ENCODE measurements at places on chromosomes 6 and 20.
A peak's percentile ranks its signal among the peaks of the same experiment; 100 is the strongest.

- DNase-seq, result no peak
These were observed 664.8 kb upstream of the MMS22L start for GRCh38 chr6:97947841-97948240.

- DNase-seq, result no peak
These were observed 807.7 kb downstream of the TBC1D32 start for GRCh38 chr6:120526576-120526975.

- DNase-seq, result no peak
These were observed 59.6 kb upstream of the QKI start for GRCh38 chr6:163354761-163355425.

DNA sequence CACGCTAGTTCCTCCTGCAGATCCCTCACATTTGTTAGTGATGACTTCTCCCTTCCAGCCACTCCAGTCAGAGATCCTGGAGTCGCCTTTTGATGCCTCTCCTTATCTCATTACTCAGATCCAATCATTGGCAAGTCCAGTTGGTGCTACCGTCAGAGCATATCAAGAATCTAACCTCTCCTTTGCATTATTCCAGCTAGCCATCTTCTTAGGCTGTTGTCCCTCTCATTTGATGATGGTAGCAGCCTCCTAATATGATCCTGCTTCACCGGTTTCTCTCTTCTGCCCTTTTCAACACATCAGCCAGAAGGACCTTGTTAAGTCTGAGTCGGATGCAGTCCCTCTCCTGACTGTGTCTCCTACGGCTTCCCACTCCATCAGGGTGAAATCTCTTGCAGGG lies 305.6 kb downstream of the THBS2 start:
- no peak for DNase-seq

- no peak for DNase-seq
These were observed 55.0 kb upstream of the HLA-A start for GRCh38 chr6:29887330-29887818.

DNA sequence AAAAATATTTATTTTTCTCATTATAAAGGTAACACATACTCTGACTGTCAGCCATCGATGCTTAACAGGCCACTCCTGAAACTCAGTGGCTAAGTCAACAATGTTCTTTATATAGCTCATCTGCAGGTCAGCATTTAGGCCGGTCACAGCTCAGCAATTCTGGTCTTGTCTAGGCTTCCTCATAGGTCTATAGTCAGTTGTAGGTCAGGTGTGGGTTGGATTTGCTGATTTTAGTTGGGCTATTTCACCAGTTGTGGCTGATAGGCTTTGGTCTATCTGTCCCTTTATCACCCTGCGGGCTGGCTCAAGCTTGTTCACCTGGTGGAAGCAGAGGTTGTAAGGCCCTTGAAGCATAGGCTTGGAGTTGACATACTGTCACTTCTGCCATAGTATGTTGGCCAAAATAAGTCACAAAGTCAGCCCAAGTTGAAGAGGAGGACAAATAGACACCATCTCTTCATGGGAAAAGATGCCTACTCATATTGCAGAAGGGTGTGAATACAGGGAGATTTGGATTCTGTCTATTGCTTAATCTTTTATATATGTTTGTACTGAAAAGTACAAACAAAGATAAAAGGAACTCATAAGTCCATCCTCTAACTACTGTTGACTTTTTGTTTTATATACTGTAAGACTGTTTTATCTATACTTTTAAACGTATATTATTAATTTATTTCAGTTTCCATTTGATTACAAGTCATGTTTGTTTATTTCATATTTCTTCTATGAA lies 75.0 kb downstream of the BCKDHB start:
- DNase-seq, result no peak

- DNase-seq, result peak; percentile 90
These were observed 144.5 kb downstream of the CEBPB start for GRCh38 chr20:50335105-50335504.

- DNase-seq, result no peak
These were observed 106.8 kb upstream of the CBLN4 start for GRCh38 chr20:56111961-56112730.

- DNase-seq, result no peak
These were observed 207.8 kb downstream of the OTOR start for GRCh38 chr20:16955971-16956370.

- DNase-seq, result no peak
These were observed 919.0 kb downstream of the KIF16B start for GRCh38 chr20:15654208-15654649.

GRCh38 chr6:133092771-133093170 lies 148.4 kb upstream of the EYA4 start:
- no peak for DNase-seq

DNA sequence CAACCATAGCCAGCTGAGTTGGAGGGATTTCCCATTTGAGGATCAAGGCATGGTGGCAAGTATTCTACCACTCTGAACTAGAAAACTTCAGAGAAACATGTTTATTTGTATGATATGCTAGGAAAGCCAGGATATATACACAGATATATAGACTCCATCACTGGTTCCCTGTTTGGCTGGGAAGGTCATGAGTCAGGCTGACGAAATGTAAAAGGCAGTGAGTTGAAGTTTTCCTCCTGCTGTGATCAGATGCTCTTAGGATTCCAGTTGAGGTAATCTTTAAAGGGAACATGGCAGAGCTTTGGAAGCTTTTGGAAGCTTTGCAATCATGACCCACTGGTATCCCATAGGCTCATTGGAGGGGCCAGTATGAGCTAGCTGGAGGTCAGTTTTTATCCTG lies 1369.1 kb downstream of the EPHA7 start:
- no peak for DNase-seq

GRCh38 chr20:9031991-9032390 lies 36.9 kb upstream of the PLCB4 start:
- no peak for DNase-seq

- no peak for DNase-seq
These were observed 44.9 kb upstream of the CCDC28A start for GRCh38 chr6:138728662-138729061.

- DNase-seq, result no peak
These were observed 36.2 kb downstream of the HLA-F start for GRCh38 chr6:29759457-29759856.

GRCh38 chr6:166165558-166166313 lies 1.9 kb downstream of the TBXT start:
- DNase-seq, result no peak

- DNase-seq, result no peak
These were observed 2.9 kb downstream of the NRN1 start for GRCh38 chr6:6003621-6004366.

- DNase-seq, result no peak
These were observed 164.2 kb upstream of the TNFAIP3 start for GRCh38 chr6:137702791-137703424.

DNA sequence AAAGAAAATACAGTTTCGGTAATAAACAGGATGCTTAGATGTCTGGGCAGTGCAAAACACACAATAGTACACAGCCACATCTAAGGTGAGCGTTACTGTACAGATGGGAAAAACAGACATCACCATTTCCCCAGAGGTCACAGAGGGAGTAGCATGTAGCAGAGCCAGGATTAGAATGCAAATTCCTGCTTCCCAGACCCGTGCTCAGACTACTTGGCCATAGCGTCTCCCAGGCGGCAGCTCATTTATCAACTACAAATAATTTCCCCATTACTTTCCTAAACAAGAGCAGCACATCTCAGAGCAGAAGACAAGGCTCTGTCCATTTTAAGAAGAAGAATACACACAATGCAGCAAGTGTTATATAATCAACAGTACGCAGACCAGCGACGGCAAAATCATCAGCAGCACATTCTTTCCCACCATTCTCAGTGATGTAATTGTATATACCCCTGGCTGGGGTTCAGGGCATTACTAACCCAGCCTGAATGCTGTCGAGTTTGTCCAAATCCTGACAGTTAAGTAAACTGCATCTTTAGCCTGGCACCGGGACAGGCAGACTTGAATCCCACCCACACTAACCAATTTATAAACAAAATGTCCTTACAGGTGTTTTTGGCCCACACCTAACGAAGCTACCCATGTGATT lies 61.9 kb downstream of the CNKSR3 start:
- DNase-seq, result peak; percentile 28

All from HTR-8/SVneo (cell line).